ENCODE measurements at places on chromosomes 3 and 15.

GRCh38 chr3:112056451-112056929 is 22.0 kb downstream of the TMPRSS7 start:
- no peak for DNase-seq

GRCh38 chr3:42176242-42177034 is 85.3 kb downstream of the TRAK1 start:
- DNase-seq = no peak

GRCh38 chr15:92580521-92580920 is 75.1 kb downstream of the FAM174B start:
- DNase-seq = no peak

GRCh38 chr3:54040476-54040875 is 81.9 kb upstream of the CACNA2D3 start:
- no peak for DNase-seq

DNA sequence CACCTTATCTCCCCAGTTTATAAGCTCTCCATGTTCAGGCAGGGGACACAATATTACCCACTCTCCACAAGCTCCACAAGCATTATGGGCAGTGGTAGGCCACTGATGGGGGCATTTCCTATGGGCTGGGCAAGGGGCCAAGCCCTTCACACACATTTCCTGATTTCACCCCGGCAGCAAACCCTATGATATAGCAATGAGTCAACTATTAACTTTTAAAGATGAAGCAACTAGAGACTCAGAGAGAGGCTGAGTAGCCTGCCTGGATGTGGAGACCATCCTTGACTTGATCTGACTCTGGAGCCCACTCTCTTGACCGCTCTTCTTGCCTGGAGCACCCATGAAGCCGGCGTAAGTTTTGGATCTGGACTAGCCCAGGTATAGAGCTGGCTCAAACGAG is 27.4 kb downstream of the FOXL2NB start:
- no peak for DNase-seq

DNA sequence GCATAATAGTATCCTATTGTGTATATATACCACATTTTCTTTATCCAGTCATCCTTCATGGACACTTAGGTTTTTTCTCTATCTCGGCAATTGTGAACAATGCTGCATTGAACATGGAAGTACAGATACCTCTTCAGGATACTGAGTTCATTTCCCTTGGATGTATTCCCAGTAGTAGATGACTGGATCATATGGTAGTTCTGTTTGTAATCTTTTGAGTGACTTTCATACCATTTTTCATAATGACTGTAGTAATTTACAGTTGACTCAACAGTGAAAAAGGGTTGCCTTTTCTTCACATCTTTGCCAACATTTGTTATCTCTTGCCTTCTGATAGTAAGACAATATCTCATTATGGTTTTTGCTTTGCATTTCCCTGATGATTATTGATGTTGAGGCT is 21.8 kb downstream of the MYH15 start:
- DNase-seq = no peak

GRCh38 chr15:40011303-40011702 is 27.7 kb downstream of the SRP14 start:
- DNase-seq = no peak

DNA sequence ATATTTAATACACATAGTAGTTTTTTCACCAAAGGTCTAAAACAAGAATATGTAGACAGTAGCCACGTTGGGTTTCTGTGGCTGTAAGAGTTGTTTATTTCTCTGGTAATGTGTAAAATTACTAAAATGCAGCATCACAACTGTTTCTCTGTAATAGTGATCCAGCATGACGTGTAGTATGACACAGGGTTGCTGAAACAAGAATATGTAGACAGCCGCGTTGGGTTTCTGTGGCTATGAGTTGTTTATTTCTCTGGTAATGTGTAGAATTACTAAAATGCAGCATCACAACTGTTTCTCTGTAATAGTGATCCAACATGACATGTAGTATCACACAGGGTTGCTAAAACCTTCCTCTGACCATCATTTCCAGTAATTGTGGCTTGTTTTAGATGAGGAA is 153.6 kb upstream of the ZNF717 start:
- no peak for DNase-seq

DNA sequence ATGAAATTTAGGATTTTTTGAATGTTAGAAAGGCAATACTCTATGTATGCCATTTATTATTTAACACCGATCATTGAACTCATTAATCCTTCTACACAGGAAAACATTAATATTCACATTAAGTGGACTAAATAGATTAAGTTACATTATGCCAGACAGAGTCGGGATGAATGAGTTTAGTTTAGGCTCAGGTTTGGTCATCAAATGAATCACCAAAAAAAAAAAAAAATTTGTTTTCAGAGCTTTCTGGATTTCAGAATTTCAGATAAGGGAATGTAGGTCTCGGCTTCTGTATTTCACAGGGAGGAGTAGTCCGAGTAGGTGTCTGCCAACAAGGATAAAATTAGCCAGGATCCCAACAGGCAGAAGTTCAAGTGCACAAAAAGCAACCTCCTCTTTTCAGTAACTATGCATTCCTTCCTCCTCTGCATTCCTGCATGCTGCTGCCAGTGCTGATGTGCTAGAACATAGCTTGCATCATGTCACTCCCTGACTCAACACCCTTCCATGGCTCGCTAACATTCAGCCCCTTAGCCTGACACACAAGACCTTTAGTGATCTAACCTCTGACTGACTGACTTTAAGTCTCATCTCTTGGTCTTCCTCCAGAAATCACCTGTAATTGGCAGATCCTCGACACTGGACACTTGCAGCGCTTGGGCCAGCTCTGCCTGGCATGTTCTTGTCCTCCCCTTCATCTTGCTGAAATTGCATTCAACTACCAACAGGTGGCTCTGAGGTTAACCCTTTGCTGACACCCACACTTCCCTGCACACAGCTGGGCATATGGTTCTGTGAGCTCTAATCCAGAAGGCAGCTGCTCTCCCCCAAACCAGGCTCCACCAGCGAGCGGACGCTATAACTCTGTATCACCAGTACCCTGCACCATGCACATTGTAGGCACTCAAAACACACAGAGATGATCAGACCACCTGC is 145.4 kb upstream of the PROK2 start:
- DNase-seq = no peak

- no peak for DNase-seq
Measured at GRCh38 chr3:132255041-132255745, 62.0 kb upstream of the ACP3 start.

GRCh38 chr15:84035399-84035766 is 200.2 kb upstream of the GOLGA6L4 start:
- peak; percentile 1 for DNase-seq

DNA sequence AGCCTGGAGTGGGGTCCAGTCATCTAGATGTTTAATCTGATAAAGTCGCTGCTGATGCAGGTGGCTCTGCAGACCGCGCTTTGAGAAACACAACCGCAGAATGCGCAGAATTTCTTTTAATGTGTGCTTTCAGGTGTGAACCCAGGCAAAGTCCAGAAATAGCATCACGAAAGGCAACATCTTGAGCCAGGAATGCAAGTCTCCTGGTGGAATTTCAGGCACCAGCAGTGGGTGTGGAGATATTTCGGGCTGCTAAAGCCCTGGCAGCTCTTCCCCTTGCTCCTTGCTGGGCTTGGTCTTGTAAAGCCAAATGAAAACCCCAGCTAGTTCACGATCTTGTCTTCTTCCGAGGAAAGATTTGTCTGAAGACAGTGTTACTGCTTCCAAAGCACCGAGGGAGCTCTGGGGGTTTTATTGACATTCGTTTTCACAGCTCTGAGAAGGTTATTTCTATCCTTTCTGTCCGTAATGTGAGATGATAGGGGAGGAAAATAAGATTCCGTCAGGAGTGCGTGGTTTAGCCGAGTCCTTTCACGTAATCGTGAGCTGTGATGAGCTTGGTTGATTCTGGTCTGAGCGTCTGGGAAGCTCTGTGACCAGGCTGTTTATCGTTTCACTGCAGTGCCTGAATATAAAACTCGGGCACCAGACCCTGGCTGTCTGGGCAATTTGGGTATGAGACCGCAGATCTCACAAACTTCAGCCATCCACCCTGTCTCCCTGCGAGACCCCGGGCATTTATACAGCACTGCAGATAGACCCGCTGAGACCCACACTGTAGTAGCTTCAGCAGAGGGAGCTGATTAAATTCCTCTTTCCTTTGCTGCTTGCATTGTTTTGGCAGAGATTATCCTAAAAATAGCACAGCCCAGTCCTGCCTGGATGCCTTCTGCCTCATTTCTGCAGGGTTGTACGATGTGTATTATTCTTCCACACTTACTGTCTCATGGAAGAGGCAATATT is 67.0 kb upstream of the SLC25A26 start:
- peak; percentile 51 for DNase-seq

Data from midbrain (tissue), 1 donor.